SJCRH30 (cell line): ENCODE measurements at places on chromosomes 5 and 9.

DNA sequence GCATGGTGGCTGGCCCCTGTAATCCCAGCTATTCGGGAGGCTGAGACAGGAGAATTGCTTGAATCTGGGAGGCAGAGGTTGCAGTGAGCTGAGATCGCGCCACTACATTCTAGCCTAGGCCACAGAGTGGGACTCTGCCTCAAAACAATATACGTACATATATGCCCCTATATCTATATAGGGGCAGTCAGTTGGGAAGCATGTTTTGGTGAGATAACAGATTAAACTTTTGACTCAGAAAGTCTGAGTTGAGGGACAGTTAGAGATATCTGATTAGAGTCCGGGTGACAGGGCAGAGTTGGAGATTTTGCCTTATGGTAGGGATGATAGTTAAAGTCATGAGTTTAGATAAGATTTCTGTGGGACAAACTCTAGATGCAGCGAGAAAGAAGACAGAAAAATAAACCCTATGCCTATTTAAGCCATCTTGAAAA, 71.8 kb upstream of the ALDH1A1 start:
- no peak for DNase-seq

DNA sequence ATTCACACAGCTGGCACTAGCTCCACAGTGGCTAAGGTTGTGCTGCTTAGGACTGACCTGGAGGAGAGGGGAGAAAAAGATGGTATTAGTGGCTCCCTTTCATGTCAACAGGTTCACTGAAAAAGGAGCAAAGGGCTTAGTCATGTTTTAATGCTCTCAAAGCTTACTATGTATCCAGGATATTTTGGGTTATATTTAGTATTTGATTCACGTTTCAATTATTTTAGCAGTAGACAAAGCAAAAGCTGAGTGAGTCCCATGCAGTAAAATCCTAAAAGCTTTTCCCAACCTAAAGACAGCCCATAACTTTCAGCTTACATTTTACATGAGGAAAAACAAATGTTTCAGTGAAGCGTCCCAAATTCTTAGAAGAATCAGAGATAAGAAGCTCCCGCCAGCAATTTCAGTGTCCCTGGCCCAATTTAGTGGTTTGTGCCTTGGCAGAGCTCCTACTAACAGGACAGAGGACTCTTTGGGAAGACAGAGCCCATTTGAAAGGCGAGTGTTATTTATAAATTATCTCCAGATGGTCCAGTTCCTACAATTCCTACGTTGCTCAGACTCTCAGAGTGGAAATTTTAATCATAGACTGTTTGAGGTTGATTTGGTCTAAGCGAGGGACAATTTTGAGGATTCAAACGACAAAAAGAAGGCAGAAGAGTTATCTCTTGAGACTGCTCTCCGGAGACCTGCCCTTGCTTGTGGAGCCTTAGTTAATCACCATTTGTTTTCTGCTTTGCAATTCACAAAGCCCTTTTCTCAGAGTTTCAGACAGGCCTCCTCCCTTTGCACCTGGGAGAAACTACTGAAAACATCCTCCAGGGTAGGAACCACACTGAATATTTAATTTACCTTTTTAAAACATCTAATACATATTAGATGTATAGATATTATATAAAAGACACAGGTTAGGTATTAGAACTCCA, 225.0 kb upstream of the ANKRD55 start:
- no peak for DNase-seq

GRCh38 chr9:109254317-109254716, 66.5 kb downstream of the EPB41L4B start:
- DNase-seq = no peak

- DNase-seq = no peak
Observed at GRCh38 chr5:80299601-80300000, 20.2 kb upstream of the SPZ1 start.

GRCh38 chr5:33793276-33793675, 98.5 kb downstream of the ADAMTS12 start:
- no peak for DNase-seq

DNA sequence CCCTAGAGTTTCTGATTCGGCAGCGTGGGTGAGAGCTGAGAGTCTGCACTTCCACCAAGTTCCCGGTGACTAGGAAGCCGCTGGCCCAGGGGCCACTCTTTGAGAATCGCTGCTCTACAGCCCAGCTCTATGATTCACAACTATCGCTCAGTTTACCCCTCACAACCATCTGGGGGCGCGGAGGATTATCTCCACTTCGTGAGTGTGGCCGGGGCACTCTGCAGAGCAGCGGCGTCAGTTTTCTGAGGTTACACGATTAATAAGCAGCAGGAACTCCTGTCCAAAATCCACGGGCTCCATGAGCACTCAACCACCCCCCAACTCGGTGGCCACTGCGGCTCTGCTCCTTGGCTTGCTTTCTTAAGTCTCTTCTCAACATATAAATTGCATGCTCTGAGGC, 19.3 kb downstream of the CORO2A start:
- DNase-seq = no peak

- DNase-seq = no peak
Observed at GRCh38 chr5:180808461-180809000, 5.9 kb upstream of the MGAT1 start.

DNA sequence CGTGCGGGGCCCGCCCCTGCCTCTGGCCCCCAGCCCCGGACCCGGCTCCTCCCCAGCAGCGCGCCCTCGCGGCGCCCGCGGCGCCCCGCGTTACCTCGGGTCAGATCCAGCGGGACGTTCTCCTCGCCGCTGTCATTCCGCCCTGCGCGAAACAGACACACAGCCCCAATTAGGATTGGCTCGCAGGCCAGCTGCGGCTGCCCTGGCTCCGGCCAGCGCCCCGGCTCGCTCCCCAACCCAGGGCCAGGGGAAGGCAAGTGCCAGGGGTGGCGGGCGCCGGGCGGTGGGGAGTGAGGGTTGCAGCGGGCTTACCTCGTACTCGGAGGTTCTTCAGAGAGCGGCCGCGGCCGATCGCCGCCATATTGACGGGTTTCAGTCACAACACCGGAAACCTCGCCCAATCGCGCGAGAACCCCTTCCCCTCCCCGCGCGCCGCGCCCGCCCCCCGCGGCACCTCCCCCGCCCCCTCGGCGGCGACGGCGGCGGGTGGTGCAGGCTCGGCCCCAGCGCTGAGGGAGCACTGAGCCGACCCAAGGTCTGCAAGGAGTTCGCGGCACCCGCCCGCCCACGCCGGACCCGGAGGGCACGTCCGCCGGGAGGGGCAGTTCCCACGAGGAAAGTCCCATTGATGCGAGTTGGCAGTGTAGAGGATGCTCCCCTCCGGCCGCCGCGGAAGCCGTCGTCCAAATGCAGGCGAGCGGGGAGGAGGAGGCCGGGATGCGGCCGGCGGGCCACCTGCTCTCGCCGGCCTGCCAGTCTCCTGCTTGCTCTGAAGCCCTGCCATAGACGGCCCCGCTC, at the start of gene RICTOR:
TSS of gene RICTOR (minus strand) at position 383 of the 798 bp plus-strand sequence. CDS start at position 361, 22 bp downstream.
- DNase-seq = peak; percentile 92

DNA sequence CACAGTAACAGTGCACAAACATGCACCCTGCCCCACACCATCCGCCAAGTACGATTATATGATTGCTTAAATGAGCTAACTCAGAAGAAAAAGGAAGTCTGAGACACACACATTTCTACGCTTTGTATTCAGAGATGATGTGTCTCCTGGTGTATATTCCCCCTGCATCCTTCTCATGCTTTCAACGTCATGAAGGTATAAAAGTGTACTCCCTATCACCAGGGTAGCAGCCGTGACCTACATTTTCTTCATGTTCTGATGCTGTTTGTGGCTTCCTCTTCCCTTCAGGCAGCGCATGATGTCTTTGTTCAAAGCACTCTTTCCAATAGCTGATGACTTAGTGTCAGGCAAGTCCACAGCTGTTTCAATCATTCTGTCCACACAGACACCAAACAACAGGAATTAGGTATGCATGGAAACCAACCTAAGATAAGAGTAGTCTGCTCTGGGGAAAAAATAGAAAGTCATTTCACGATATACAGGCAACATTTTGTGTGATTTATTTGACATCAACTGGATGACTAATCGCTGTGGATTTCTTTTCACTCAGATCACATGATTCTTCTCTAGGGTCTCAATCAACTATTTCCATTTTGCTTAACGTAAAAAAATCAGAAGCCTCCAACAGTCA, 269.4 kb upstream of the PTGER4 start:
- peak; percentile 97 for DNase-seq

- no peak for DNase-seq
Observed at GRCh38 chr5:5139336-5139776, 774 bp upstream of the ADAMTS16 start.

- no peak for DNase-seq
Observed at GRCh38 chr5:96977228-96977627, 41.3 kb downstream of the LNPEP start.

GRCh38 chr9:83061036-83061435, 1.9 kb downstream of the RASEF start:
- peak; percentile 34 for DNase-seq

- DNase-seq = no peak
Observed at GRCh38 chr5:96293966-96294883, 138.8 kb downstream of the PCSK1 start.

DNA sequence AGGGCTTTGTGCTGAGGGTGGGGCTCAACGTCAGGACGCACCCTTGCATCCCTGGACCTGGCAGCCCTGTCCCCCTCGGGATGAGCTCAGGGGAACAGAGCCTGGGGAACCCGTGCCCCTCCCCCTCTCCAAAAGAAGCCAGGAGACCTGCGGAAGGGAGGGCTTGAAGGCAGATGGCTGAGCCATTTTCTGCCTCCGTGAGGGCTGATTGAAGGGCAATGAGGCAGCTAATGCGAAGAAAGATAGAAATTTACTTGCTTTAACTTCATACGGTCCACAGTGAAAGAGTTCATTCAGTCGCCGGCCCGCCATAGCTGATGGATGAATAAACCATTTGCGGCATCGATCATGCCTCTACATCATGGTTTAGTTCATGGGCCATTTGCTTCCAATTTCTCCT, 28.8 kb downstream of the ASS1 start:
- DNase-seq = peak; percentile 67

DNA sequence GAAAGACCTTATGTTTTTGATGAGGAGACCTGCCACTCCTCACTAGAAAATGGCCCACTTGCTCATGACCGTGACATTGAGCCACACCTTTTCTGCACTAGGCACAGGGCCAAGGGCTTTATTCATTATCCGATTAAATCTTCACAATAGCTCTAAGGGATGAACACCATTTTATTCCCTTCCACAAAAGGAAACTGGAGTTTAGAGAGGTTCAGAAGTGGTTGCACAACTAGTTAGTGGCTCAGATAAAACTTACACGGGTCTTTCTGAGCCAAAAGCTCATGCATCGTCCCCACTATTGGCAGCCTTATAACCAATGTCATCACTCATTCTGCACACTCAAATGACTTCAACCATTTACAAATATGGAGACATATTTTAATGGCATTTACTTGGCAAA, 39.4 kb downstream of the SUSD1 start:
- DNase-seq = peak; percentile 47

DNA sequence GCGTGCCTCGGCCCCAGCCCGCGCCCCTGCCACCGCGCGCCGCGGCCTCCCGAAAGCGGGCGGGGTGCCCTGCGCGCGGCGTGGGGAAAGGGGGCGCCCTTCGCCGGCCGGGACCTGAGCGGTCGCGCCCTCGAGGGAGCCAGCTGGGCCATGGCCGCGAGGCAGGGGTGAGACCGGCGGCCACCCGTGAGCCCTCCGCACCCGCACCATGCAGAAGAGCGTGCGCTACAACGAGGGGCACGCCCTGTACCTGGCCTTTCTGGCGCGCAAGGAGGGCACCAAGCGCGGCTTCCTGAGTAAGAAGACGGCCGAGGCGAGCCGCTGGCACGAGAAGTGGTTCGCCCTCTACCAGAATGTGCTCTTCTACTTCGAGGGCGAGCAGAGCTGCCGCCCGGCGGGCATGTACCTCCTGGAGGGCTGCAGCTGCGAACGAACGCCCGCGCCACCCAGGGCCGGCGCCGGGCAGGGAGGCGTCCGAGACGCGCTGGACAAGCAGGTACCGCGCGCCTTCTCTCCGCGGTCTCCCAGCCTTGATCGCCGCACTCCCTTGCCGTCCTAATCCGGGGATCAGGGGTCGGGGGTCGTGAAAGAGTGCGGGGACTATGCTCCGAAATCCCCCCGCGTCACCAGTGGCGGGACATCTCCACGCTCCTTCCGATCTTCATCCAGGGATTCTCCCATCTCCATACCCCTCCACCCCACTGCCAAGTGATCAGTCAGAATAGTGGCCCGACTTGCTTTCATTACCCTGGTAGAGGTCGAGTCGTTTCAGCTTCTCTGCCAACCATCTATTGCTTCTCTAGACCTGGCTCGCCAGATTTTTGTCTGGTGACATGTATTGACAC, 590 bp downstream of the RASGRF2 start:
- peak; percentile 43 for DNase-seq

DNA sequence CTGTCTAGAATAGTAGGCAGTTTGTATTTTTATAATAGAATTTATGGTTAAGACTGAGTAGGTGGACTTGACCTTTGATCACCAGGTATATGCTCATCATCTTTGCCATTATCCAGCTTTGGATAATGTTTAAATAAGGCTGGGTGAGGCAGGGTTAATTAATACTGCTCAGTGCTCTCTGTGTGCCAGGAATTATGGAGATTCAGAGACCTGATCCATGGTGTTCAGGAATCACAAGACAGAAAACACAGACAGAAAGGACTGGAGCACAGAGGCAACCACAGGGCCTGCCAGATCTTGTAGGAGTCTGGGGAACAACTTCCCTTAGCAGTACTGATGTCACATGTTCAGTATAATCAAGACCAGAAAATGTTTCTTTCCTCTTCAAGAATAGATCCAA, 186.3 kb upstream of the ADCY2 start:
- no peak for DNase-seq

DNA sequence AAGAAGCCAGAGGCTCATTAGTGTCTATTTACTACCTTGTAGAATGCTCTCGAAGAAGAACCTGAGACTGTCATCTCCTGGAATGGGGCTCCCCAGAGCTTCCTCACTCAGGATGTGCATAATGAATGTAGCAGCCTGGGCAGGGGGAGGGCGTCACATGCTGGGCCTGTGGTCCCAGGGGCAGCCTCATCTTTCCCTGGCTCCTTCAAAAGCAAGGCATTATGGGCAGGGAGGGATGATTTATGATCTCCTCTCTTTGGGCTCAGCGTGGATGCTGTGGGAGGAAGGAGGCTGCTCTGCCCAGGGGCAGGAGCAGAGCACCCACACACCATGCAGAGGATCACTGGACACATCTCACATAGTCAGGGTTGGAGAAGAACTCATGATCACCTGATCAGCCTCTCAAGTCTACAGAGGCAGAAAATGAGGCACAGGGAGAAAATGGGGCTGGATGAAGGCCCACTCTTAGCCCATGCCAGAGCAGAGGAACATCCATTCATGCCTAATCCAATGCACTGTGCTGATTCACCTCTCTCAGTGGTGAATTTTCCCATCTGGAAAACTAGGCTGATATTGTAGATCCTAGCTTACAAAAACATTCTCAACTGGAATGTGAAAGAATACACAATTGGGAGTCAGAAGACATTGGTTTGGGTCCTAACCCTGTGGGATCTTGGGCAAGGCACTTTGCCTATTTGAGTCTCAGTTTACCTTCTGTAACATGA, 173.7 kb downstream of the CARTPT start:
- no peak for DNase-seq

GRCh38 chr9:14379280-14379679, 65.3 kb upstream of the NFIB start:
- DNase-seq = no peak

DNA sequence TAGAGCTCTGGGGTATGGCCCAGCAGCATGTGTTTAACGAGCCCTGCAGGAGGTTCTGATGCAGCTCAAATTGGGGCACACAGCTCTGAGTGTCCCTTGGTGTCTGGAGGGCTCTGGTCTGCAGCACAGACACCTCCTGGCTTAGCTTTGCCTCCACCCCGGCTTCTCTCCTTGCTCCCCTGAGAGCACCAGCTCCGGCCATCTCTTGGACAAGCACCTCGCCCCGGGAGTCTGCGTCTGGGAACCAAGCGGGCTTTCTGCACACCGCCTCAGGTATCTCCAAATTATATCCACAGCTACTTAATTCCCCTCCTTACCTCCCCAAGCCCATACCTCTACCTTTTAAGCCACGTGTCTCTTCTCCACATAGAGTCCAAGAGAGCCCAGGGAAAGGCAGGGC, 83.7 kb upstream of the IRX4 start:
- DNase-seq = no peak
